CD4-positive, alpha-beta T cell treated with Interleukin-4 for 4 hours (primary cell): ENCODE measurements at places on chromosomes 2 and 18.

GRCh38 chr2:45003579-45004551, 5.4 kb downstream of the SIX2 start:
- no peak for DNase-seq

GRCh38 chr2:112793449-112793978, 9.2 kb upstream of the IL1A start:
- no peak for DNase-seq

DNA sequence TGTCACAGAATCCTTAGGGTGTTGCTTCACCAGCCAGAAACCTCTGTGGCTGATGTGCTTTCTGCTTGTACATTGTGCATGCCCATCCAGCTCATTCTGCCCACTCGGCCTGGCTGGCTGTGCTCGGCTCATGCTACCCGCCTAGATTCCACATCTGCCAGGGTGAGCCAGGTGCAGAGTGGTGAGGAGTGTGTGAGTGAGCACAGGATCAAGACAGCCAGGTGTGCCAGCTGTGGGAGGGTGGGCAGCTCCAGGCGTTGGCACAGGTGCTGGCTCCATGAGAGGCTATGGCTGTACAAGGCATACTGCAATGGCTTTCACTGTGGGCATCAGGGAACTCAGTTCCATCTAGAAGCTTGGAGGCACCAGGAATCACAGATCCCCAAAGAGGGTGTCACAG, 1321.8 kb upstream of the CRIM1 start:
- no peak for DNase-seq

DNA sequence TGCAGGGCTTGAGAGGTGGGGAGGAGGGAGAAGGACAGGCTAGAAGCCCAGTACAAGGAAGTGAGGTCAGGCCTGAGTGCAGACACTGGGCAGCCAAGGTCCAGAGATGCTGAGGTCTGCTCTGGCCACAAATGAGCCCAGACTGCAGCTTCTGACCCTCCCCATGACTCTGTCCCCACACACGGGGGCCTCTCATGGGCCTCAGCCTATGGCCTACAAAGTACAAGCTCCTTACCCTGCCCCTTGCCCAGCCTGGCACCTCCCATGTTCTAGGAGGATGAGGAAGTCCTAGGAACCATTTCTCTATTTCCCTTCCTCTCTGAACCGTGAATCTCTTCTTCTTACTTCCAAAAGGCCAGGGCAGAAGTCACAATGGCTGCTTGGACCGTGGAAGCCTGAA, 193.8 kb downstream of the ANKRD30B start:
- DNase-seq = no peak

GRCh38 chr2:27708666-27709065, 45.0 kb downstream of the SLC4A1AP start:
- no peak for DNase-seq

- no peak for DNase-seq
Observed at GRCh38 chr2:227117027-227117426, 47.0 kb downstream of the COL4A4 start.

DNA sequence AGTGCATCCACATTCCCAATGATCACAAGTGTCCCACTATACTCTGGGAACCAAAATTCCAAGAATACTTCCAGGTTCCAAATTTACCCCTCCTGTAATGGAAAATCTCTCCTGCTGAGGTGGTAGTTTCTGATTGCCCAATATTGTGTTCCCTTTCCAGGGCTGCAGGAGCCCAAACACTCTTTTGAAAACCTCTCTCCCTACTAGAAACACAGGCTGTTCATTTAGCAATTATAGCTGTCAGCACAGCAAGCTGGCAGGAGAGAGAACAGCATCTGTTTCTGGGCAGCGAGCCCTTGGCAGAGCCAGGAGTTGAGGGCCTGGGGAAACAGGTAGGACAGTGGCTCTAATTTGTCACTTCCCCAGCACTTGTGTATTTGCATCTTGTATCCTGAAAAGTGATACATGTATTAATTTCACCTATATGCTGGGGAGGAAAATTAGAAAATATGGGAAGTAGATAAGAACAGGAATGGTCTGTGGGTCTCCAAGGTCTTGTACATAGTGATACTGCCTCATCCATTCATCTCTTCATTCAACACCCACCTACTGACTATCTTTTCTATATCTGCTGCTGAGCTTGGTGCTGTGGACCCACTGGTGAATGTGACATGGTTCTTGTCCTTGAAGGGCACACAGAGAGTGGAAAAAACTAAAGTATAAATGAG, 16.9 kb upstream of the PAIP2B start:
- DNase-seq = no peak

DNA sequence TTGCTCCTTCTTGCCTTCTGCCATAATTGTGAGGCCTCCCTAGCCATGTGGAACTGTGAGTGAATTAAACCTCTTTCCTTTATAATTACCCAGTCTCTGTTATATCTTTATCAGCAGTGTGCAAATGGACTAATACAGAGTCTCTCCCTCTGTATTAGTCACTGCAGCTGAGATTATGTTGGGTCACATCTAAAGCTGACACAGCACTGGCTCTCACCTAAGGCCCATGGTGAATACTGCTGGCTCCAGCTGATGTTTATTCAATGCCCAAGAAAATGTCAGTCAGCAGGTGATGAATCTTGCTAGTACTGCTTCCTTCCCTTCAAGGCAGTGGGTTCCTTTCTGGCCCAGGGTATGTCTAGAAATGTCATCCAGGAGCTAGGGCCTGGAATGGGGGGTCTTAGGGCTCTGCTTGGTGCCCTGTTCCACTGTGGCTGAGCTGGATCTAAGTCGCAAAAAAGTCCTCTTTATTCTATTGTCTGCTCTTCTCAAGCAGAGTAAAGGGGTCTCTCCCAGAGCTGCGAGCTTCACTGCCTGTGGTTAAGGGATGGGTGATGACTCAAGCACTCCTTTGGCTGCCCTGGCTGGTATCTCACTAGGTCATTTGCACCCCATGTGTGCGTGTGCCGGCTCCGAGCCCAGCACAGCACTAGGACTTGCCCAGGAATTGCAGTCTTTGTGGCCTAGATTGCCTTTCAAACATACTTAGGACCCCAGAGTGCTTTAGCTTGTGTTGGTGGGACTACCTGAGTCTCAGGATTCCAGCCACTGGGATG, 29.9 kb downstream of the PPP1R1C start:
- no peak for DNase-seq
